SHP77 treated with DMSO at 0.1 percent for 48 hours (cell line): ENCODE measurements at places on chromosomes 3 and 15.
A peak's percentile ranks its signal among the peaks of the same experiment; 100 is the strongest.

DNA sequence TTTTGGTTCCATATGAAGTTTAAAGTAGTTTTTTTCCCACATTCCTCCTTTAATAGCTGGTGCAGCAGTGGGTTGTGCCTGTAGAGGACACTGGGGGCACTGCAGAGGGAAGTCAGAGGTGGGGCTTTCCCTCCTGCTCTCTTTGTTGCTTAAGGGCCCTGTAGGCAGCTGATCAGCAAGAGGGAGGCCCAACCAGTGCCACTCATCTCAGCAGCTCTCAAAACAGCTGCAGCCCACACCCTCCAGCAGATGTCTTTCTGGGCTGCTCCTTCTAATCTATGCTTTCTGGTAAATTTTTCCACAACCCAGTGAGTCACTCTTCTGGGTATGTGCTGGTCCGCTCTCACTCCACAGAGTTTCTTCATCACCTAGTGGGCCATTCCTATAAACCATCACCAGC, 263.8 kb downstream of the FEZF2 start:
- no peak for DNase-seq

- DNase-seq, result no peak
These were observed 664.0 kb upstream of the ADAMTS9 start for GRCh38 chr3:65351753-65352152.

DNA sequence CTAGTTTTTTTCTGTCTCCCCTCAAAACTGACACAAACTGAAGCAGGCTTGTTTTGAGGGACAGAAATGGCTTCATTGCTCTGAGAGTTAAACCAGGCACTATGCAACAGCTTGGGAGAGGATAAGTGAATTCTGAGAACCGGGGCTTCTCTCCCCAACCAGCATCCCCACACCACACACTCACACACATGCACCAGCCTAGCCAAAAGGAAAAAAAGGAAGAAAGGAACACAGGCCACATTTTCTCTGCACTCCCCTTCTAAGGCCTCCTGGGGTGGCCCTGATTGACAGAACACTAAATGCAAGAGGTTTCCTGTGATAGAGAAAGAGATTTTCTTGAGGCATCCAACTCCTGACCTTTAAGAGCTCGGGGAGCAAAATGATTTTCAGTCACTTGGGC, 177.5 kb downstream of the TLE3 start:
- no peak for DNase-seq

DNA sequence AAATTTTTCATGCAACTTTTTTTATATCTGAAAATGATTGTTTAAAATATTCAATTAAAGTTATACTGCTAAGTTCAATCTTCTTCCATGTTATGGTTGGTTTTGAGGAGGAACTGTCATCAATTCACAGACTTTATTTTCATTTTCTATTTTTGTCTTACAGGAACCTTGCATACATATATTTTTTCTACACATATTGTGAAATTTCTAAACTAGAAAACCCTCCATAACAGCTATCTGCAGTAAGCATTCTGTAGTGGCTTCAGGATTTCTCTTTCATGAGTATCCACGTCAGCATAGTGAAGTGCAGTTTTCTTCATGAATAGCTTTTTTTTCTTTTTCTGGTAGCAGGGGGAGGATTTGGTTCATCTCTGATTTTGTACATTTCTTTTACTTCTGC, 48.2 kb downstream of the ATR start:
- DNase-seq, result no peak

DNA sequence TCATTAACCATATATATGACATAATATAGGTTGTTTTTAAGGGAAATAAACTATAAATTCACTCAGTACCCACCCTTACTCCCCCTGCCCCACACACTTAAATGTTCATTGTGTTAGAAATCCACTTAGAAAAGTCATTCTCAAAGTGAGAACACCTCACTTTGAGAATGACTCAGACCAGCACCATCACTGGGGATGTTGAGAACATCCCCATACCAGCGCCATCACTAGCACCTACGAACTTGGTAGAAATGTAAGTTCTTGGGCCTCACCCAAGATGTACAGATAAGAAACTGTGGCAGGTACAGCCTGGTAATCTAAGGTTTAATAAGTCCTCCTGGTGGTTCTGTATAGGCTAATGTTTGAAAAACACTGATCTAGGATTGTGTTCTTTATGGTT, 362.6 kb downstream of the LPP start:
- DNase-seq, result no peak

GRCh38 chr3:57112206-57112605, 51.7 kb downstream of the SPATA12 start:
- no peak for DNase-seq

DNA sequence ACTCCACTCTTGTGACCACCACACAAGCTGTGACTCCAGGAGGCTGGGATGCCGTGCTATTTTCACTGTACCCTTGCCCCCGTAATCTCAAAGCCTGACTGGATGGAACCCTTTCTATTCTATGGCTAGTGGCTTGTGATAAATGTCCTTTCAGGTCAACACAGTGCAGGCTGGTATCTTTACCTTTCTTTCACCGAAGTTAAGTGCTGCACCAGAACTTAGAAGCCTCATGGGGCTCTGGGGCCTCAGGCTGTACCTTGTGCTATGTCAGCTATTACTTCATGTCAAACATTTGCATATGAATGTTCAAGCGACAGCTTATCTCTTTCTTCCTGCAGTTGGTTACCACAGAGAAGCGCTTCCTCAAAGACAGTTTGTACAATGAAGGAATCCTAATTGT, 66.8 kb downstream of the RPL39L start:
- no peak for DNase-seq

- DNase-seq, result no peak
These were observed 662.9 kb downstream of the SQOR start for GRCh38 chr15:46297766-46298165.

- DNase-seq, result no peak
These were observed 19.9 kb downstream of the TMEM212 start for GRCh38 chr3:171862993-171863521.

GRCh38 chr3:107128946-107129345, 248.3 kb upstream of the CCDC54 start:
- DNase-seq, result no peak

DNA sequence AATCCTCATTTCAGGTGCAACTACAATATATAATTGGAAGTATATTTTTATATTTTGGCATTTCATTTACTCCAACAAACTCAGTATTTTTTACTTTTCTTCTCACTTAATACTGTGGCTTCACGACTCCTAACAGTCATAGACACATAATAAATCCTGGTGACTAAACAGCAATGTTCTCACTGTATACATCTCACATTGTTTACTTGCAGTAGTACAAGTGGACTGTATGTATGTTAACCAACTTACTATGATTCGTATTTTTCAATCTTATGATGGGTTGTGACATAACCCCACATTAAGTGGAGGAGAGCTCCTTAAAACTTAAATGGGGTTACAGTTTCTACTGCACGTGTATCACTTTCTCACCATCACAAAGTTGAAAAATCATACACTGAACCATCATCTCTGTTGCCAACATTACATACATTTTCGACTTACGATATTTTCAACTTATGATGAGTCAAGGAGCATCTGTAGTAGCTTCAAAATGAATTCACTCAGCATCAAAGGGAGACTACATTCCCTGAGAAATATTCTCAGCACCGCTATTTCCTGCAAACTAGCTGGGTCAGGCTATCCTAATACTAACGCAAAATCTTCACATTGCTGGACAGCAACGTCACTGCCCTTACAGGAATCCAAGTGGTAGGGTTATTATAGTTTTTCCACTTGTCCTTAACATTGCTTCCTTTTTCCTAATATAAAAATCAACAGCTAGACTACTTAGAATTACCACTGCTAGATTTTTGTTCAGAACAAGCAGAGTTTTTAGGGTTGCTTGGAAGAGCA, 7.3 kb downstream of the ADAM10 start:
- no peak for DNase-seq

- no peak for DNase-seq
These were observed 143.3 kb upstream of the RBMS3 start for GRCh38 chr3:29137601-29138000.

GRCh38 chr3:152713989-152714388, 120.9 kb upstream of the P2RY1 start:
- no peak for DNase-seq

- DNase-seq, result no peak
These were observed 32.1 kb upstream of the EBLN2 start for GRCh38 chr3:73029321-73029796.

DNA sequence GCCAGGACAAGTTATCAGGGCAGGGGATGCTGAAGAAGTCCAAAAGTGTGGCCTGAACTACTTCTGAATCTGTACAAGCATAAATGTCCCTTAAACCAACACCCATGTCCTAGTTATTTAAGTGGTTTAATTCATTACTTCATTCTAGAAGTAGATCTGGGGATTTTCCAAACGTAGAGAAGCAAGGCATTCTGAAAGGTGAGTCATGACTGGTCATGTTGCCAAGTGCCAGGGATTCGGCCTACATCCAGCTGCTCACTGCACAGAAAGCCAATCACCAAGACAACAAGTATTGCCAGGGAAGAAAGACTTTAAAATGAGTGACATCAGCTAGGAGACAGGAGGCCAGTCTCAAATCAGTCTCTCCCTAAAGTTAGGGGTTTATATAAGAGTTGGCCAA, 396.6 kb downstream of the GABRB3 start:
- no peak for DNase-seq

DNA sequence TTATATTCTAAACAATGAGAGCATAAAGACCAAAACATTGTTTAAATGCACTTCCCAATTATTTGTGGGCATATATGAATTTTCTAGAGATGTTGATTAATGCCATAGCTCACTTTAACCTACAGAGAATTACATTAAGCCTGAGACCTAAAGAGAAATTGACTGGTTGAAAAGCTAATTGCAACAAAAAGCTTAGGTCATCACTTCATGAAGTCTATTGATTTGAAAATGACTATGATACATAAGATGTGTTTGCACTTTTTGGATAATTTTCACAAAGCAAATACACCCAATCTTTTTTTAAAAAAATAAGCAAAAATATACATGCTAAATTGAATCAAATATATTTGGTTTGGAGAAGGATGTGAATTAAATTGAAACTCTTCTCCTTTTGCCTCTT, 532.8 kb upstream of the GOLIM4 start:
- no peak for DNase-seq

DNA sequence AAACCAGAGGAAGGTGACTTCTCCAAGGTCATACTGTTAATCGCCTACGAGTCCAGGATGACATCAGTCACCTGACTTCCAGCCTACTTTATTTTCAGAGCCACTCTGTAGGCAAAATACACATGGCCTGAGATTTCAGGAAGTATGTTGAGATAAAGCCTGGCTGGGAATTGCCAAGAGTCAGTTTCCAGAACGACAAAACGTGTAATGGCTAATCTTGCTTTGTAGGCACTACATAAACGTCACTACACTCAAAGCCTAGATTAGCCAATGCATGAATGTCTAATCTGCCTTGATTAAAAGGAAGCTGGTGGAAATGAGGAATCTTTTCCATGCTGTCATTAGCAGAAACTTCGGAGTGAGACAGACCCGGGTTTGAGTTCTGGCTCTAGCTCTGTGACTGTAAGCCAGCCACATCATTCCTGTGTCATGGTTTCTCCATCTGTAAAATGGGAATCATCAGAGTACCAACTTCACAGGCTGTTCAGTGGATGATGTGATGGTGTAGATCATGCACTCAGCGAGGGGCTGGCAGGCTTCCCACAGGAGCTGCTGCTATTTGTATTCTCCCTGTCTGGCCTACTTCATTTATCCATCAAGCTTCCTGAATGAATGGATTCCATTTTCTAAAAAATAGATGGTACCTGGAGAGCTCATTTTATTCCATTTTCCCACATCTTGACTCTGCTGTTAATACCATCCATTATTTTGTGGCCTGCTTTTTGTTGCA, 241.9 kb downstream of the XXYLT1 start:
- no peak for DNase-seq

- no peak for DNase-seq
These were observed 74.6 kb downstream of the REC114 start for GRCh38 chr15:73517566-73517965.

- DNase-seq, result no peak
These were observed 49.7 kb downstream of the KLHL25 start for GRCh38 chr15:85745023-85745422.

- DNase-seq, result no peak
These were observed 57.0 kb upstream of the THRB start for GRCh38 chr3:24551626-24552025.

- no peak for DNase-seq
These were observed 47.2 kb downstream of the IGSF11 start for GRCh38 chr3:118987477-118987876.

GRCh38 chr3:171678971-171679492, 131.3 kb downstream of the PLD1 start:
- DNase-seq, result peak; percentile 54

DNA sequence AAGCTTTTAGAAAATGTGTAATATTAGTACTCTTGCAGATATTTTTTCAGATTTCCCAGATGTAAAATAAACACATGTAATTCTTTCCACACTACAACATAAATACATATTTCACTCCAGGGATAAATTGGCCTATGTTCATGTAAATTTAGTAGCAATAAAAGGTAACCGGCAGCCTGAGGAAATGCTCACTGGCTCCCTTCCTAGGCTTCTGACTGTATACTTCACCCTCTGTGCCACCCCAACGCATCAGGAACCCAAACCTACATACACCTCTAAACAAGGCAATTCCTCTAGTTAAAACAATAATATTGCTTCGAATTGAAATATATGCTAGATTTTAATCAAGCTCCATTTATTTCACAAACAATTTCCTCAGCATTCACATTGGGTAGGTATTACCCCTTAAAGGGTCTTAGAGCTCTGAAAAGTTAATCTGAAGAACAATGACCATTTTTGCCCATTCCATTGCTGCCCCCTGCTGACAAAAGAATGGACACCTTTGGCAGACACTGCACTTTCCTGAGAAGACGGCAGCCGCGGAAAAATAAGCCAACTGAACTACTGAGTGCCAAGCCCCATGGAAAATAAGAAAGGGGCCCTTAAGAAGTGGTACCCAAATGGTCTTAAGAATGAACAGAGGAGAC, 212.5 kb downstream of the OSBPL10 start:
- peak; percentile 27 for DNase-seq

DNA sequence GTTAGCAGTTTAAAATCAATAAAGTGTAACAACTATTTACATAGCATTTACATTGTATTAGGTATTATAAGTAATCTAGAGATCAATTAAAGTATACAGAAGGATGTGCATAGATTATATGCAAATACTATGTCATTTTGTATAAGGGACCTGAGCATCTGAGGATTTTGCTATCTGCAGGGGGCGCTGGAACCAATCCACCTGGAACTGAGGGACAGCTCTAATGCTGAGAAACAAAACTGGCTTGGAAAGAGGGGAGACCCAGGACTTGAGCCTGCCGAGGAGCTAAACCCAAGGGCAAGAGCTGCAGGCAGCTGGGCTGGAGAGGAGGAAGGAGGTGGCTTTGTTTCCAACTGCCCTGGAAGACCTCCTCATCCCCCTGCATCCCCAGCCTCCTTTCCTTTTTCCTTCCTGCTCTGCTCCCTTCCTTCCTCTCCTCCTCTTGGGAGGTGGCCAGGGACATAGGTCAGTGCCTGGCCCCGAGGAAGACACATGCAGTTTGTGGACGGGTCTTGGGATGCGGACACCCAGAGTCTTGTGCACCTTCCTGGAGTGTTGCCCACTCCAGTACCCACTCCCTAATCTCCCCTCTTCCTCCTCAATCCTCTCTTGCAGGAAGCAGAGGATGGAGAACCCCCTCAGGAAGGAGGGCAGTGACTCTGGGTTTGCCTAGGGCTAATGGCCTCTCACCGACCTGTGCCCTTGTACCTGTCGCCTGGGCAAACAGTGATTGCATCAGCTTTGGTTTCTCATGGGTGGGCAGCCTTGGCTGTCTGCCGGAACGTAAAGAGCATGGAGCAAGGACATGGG, 825 bp upstream of the RTP3 start:
- no peak for DNase-seq
